Omental fat pad (tissue), 4 donors: ENCODE measurements at places on chromosomes 5 and 9. TPM values are rescaled to one million over a fixed set of nuclear protein-coding genes. Genes with fewer than 3 reads are reported as not detected.

DNA sequence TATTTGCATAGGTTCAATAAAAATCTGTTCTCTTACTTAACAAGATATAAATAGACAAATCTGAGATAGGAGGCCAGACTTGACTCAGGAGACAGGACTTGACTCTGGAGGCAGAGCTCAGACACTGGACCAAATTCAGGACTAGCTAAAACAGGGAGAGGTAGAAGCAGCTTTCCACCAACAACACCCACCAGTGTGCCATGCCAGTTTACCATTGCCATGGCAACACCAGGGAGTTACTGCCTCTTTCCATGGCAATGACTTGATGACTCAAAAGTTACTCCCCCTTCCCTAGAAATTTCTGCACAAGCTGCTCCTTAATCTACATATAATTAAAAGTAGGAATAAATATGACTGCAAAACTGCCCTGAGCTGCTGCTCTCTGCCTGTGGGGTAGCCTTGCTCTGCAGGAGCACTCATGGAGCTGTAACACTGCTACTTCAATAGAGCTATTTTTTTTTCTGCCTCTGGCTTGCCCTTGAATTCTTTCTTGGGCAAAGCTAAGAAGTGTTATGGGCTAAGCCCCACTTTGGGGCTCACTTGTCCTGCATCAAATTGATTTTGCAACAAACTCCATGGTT is 473.0 kb downstream of the PLK2 start:
- no peak for DNase-seq

DNA sequence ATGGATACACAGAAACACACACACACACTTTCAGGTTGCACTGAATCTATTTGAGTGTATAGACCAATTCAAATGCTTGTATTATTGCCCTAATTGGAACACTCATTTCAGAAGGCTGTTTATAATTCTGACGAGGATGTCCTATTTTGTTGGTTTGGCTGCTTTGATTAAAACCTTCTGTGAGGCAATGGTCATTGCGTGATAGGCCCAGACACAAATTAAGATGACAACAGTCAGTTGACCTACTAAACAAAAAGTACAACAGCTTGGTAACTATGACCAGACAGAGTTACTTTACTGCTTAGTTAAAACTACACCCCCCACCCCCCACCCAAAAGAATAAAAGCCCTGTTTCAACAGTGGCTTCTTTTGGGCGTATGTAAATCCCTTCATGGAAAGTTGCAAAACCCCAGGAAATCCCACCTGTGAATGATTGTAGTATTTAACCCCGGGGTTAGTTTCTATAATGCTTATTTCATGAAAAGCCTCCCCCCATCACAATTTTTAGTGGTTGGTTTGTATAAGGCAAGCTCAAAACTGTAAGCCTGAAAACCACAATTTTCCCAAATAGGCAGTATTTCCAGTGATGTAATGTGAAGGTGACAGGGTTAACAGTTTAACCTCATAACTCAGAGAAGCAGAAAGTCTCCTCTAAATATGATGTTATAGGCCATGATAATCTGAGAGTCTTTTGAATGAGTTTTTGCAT is 340.8 kb downstream of the FGF10 start:
- no peak for DNase-seq

Gene PCDHB7
- 3.3 TPM for total RNA-seq

Gene C5orf46
- total RNA-seq, result not detected

Gene GFI1B
- not detected for total RNA-seq

Gene HSD17B3
- total RNA-seq, result 0.36 TPM

DNA sequence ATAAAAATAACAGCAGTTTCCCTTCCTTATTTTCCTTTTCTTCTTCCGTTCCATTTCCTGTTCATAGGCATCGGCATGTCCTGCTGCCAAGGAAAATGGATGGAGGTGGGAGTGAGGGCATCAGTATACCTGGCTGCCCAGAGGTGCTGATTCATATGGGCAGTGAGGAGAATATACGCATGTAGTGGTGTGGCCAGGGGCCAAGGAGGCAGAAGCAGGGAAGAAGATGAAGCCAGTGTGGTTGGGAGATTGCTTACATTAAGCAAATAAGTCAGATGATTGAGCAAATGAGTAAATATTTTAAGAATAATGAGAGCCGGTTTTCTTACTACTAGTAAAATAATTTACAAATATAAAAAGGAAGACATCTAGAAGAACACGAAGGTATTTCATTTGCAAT is 344.9 kb upstream of the PAPPA start:
- DNase-seq, result no peak

DNA sequence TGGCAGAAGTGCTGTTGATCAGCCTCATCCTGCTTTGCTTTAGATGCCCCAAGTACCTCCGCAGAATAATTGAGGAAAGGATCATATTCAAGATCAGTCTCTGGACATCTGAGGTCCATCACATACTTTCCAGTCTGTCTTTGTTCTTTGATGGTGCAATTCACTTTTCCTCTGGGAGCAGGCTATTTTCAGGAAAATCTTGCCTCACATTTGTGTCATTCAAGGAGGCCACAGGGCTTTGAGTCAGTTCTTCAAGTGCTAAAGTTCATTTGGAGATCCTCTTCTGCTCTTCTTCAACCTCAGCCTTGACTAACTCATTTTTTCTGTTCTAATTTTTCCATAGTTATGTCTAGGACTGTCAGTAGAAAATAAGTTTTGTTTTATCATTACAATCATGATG is 18.6 kb downstream of the EQTN start:
- DNase-seq, result no peak

GRCh38 chr5:65185468-65185867 is 296.3 kb downstream of the ADAMTS6 start:
- DNase-seq, result no peak

Gene SLC23A1
- not detected for total RNA-seq

Gene CDH18
- not detected for total RNA-seq

DNA sequence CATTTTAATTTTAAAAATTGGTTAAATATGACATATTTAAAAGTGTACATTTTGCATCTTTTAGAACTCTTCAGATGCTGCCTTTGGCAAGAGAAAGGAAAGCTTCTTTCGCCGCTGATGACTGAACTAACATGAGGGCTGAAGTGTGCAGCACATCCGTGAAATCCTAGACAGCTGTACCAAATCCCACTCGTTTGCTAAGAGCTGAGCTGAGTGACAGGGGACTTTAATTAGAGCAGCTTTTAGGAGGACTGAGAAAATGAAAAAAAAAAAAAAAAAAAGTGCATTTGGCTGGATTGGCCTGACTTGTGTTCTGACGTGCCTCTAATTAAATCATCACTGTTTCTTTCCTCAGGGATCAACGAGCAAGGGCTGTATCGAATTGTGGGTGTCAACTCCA is 271.3 kb downstream of the ARHGAP26 start:
- DNase-seq, result no peak

- DNase-seq, result no peak
These were observed 592.2 kb downstream of the ANXA1 start for GRCh38 chr9:73743826-73744225.

DNA sequence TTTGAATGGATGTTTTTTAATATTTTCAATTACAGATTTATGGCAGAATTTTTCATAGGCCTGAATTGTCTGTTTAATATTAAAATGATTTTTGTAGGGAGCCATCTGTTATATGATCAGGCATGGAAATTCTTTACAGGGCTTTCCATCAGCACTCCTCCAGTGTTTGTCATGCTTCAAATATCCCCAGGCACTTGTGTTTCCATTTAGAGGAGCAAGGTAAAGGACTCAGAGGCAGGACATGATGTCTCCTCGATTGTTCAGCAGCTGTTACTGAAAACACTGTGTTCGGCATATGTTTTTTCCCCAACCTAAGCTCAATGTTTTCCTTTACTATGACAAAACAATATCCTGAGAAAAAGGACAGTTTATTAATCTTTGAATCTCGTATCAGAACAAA is 172.3 kb upstream of the RFX3 start:
- DNase-seq, result no peak

DNA sequence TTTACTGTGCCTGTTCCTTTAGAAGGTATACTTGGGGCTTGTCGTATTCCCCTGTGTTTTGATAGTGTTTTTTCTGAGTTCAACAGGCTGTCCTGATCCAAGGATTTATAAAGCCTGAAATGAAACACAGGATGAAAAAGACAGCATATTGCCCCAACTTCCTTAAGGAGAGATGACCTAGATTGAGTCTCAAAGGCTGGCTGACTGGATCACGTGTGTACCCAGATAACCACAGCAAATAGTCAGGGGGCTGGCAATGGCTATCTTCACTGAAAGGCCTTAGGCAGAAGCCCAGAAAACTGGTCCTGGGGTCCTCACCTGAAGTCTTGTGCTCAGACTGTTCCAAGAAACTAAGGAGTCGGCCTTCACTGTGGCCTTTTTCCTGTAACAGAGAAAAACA is 7.7 kb upstream of the HK3 start:
- DNase-seq, result no peak

- no peak for DNase-seq
These were observed 91.1 kb upstream of the TBCA start for GRCh38 chr5:77867194-77867691.

DNA sequence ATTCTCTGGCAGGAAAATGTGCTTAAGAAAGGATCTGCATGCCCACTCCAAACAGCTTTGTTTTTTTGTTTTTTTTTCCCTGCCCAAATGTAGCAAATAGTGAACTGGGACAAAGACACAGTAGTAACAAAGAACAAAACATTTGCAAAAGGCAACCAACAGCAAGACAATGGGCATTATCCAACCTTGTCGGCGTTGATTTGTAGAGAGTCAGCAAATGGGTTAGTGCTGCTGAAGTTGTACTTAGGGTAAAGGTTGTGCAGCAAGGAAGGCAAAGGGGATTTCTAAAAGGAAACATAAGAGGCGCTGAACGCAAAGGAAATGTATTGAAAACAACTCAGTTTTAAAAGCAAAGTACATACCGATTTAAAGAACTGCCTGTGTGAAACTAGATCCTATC is 136.2 kb downstream of the MPDZ start:
- no peak for DNase-seq

DNA sequence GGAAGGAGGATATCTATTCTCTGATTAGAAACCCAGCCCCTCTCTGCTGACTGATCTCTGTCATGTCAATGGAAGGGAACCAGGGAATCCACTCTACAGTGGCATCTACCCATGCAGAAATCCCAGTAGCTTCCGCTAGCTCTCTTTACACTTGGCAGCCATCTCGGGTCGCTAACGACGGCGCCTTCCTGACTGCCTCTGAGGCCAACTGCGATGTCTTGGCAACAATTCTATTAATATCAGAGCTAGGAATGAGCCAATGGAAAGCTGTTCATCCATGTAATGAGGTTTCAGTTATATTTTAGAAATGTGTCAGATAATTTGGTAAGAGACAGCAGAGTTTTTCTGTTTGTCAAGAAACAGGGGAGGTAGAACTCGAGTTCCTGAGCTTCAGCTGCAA is 67.6 kb upstream of the ATP10B start:
- DNase-seq, result no peak

Gene ZDHHC11
- 2.4 TPM for total RNA-seq

Gene PCDHA3
- 3.1 TPM for total RNA-seq

Gene RLN2
- total RNA-seq, result not detected

DNA sequence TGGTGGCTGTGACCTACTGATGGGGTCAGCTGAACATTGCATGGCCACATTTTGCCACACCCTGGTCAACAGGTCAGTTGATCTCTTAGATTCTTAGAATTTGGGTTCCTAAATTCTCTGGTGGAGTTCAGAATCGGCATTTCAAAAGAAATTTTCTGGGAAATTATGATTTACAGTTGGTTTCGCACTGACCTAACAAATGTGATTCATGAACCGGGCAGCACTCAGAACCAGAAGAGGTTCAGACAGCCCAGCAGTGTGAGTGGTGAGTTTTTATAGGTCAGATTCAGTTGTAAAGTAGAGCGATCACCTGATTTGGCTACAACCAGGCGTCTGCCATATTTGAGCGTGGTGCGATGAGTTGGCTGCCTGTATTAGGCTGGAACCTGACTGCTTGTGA is 163.7 kb upstream of the GAS1 start:
- DNase-seq, result no peak

GRCh38 chr5:6716629-6717149 is 3.5 kb downstream of the TENT4A start:
- no peak for DNase-seq

GRCh38 chr5:60993425-60993824 is 48.4 kb downstream of the NDUFAF2 start:
- no peak for DNase-seq

GRCh38 chr5:59241119-59241518 is 652.4 kb downstream of the PDE4D start:
- no peak for DNase-seq

DNA sequence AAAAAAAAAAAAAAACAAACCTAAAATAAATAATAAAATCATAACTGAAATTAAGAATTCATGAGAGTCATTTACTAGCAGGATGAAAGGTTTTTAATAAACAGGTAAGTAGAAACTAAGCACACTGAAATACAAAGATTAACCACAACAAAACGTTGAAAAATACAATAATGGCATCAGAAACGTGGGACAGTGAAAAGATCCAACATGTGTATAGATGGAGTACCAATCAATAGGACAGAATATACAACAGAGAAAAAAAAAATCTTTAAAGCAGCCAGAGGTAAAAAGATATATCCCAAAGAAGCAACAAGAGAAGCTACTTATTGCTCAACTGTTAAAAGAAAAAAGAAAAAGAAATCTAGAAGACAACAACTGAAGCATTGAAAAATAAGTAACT is 75.2 kb downstream of the RICTOR start:
- DNase-seq, result no peak

Gene CD74
- 582 TPM for total RNA-seq

Gene MAMDC2
- total RNA-seq, result 9.0 TPM

GRCh38 chr9:72333197-72333596 is 31.8 kb downstream of the ZFAND5 start:
- no peak for DNase-seq

DNA sequence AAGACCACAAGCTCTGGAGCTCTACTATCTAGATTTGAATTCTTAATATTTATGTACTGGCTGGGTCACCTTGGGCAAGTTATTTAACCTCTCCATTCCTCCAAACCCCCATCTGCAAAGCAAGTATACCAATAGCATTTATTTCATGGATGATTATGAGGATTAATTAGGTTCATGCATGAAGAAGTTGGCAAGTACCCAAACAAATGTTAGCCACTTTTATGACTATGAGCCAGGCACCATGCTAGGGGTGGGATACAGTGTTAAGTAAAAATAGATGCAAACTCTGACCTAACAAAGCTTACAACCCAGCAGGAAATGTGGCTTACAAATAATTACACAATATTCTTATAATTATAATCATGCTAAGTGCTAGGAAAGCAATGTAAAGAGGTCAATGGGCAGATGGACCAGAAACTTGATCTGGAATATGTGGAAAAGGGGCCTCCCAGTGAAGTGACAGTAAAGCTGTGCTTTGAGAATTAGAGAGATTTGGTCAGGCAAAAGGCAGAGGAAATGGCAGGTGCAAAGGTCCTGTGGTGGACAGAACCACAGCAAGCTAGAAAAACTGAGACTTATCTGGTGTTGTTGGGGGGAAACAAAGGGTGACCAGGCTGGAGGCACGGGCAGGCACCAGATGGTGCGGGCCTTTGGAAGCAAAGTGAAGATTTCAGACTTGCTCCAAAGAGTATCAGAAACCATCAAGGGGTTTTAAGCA is 525.2 kb upstream of the TRPC7 start:
- DNase-seq, result no peak

GRCh38 chr5:44707721-44708120 is 101.0 kb upstream of the MRPS30 start:
- DNase-seq, result no peak

GRCh38 chr5:17222664-17223063 is 5.2 kb downstream of the BASP1 start:
- no peak for DNase-seq

Gene SLC25A25
- total RNA-seq, result 68.8 TPM
